Ovary (tissue), 10 donors: ENCODE measurements at places on chromosomes 16 and 17.
A peak's percentile ranks its signal among the peaks of the same experiment; 100 is the strongest.

GRCh38 chr16:11342021-11342855 is 3.0 kb upstream of the RMI2 start:
- no peak for DNase-seq

- DNase-seq = peak; percentile 6
Observed at GRCh38 chr17:74528491-74529199, 2.6 kb downstream of the CD300LB start.

DNA sequence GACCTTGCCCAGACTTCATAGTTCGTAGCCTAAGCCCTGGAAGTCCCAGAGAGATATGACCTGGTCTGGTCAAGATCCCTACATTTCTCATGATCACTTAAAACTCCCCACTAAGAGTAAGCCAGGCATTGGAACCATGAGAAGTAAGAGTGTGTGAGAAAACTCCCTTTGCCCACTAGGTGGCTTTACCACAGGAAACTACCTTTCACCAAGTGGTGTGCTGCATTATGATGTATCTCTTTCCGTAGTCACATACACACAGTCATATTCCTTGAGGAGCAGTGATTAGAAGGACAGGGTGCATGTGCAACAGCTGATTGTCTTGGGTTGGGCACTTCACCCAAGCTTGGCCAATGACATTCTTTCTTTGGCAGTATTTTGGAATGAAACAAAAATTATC is 639.3 kb downstream of the KCNJ2 start:
- DNase-seq = no peak

- no peak for DNase-seq
Observed at GRCh38 chr16:27407133-27407532, 5.2 kb downstream of the IL21R start.

DNA sequence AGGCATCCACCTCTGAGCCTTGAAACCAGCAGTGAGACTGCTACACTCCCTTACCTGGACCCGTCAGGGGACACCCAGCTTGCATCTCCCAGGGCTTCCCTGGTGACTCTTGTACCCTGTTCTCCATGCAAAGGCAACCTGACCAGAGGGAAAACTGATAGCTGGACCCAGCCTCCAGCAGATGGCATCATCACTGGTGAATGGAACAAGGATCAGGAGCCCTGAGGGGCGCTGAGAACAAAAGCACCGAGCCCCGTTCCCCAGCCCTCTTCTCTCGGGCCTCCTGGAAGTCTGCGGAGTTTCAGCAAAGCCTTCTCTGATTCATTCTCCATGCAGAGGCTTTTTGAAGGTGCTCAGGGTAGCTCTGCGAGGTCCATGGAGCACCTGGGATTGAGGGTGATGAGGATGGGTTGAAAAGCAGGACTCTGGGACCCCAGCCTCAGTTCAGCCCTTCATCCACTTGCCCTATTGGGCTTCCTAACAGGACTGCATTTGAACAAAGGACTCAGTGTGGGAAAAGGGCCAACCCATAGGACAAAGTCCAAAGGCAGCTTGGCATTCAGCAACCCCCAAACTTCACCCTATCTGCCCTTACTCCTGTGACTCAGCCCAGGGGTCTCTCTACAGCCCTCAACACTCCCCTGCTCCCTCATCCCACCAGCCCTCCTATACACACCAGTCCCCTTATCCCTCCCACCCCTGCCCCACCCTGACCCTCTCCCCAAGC is 45.0 kb upstream of the LHX1 start:
- no peak for DNase-seq

- peak; percentile 53 for DNase-seq
Observed at GRCh38 chr16:1461146-1461545, 13.7 kb downstream of the CLCN7 start.

DNA sequence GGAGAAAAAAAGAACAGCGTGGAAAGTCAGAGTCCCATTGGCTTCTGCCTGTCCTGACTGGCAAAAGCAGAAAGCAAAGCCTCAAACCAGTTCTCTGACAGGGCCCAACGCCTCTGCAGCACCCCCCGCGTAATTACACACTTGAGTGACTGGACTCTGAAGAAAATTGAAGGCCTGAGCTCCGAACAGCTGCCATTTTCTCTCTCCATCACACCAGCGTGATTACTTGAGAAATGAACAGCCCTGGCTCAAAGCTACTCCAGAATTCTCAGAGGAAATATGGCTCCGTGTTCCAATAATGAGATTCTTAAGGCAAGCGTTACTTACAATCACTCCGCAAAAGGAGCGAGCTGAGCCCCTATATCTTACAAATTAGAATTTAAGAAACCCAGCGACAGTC is 142.7 kb upstream of the C17orf78 start:
- DNase-seq = no peak

DNA sequence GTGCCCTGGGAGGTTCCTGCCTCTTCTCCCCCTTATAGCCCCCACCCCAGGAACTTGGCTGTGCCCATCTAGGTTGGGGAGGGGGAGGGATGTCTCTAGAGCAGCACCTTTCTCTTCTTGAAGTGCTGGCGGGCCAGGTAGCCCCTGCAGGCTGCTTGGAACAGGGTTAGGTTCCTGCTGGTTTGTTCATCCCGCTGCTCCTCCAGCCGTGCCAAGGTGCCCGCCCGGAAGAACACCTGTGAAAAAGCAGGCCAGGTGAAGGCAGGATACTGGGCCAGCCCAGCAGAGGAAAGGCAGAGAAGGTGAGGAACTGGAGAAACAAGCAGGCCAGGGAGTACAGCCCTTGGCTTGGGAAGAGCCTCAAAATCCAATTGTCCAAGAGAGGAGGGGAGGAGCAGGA is 56.6 kb downstream of the PIPOX start:
- DNase-seq = no peak

GRCh38 chr16:968620-969019 is 2.2 kb downstream of the LMF1 start:
- no peak for DNase-seq

DNA sequence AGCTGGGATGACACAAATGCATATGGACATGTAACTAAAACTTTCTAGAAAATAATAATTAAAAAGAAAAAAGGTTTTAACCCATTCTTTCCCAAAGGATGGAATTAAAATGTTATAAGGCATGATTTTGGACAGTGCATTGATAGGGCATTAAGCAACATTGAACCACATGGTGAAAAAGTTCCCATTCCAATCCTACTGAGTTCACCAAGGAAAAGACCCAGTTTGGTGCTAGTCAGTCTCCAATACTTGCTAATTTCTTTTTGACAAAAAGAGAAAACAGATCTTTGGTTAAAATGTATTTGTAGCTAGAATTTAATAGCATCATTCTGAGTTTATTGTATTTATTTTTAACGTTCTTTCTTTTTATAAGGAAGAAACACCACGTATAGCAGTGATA is 28.1 kb downstream of the EMP2 start:
- DNase-seq = no peak

DNA sequence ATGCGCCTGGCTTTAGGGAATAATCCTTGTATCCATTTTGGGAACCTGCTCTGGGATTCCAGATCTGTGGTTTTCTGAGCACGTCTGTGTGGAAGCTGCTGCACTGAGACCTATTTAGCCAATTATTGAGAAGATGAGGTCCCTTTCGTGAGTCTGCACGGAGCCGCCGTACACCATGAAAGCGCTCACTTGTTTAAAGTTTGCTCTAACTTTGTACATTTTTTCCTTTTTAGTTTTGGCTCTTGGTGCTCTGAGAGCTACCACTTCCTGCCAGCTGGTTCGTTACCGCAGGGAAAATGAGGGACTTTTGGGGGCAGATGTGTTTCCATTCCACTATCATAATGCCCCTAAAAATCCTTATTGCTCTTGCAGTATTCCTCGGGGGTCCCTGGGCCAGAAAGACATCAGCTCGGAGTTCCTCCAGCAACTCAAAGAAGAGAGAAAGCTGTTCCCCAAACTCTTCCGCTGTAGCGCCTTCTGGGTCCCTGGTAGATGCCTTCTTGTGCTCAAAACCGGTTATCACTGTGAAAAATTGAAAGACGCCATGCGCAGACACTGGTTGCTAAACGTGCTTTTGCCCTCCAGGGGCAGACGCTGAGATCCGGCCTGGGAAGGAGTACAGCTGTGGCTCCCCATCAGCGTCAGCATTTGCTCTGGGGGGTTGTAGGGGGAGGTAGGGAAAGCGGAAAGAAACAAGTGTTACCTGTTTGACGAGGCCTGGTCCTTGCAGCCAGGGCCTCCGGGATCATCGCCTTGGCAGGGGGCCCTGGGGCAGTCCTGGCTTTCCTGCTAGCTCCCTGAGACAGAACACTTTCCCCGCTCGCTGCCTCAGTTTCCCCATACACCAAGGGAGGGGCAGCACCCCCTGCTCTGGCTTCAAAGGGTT is 238.1 kb downstream of the MRTFB start:
- DNase-seq = no peak

DNA sequence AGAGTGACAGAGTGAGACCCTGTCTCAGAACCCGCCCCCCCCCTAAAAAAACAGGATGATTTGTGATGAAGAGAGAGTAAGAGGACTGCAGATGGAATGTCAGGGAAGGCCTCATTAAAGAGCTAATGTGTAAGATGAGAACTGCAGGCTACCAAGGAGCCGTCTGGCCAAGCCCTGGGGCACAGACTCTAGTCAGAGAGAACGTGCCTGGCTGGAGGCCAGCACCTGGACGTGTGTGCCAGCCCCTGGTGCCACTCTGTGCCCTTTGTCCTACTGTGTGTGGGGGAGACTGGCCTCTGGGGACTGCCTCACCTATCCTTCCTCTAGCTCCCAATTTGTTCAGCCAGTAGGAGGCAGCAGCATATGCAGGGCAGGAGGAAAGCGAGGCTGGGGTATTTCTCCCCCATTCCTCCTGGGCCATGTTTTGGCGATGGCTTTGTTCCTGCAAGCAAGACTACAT is 37.1 kb downstream of the KNOP1 start:
- DNase-seq = no peak

DNA sequence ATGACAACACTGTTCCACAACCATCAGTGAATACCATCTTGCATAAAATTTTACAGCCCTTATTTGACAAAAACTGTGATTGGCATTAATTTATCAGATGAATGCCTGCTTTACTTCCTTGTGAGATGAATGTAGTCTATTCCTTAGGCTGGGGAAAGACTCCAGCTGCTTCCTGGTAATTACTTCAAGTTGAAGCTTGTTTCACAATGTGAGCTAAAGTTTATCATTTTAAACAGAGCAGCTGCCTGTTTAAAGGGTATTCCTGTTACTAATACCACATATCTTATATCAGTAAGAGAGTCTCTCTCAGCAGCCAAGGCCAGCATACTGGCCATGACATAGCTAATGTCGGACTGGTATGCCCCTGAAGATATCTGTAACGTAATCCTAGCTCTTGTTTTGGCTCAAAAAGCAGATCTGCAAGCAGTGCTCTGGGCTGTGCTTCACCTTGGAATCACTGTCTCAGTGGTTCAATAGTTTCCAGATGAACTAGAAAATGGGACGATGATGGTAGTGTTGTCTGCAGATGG is 13.2 kb upstream of the ARL2BP start:
- DNase-seq = no peak

DNA sequence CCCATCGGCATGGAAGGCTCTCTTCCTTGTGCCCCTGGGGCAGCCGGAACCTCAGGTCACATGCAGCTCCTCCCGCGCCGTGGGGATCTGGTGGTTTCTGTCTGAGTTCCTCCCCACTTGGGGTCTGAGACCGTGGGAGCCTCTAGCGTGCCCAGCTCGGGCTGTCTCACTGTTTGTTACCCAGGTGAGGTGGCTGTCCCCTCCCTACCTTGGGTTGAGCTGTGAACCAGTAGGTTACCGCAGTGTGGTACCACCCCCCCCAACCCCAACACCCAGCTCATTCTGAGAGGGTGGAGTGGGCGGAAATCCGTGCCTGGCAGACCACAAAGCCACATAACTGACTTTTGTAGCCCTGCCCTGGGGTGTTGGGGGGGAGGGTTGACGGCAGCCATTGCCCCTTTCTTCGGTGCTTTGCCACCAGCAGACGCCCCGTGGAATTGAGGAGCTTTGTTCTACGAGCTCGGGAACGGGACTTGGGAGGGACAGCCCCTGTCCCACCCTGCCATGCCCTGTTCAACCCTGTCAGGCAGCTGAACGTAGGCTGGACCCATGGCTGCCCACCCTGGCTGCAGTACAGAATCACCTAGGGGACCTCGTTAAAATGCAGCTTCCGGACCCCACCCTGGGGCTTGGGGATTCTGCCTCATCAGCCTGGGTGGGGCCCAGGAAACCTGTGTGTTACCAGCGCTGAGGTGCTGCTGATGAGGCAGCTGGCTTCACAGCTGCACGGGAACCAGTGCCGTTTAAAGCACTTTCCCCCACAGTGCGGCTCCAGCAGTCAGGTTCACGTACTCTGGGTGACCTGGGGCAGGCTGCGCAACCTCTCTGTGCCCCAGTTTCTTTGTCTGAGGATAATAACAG is 18.5 kb downstream of the RAP1GAP2 start:
- DNase-seq = no peak

- no peak for DNase-seq
Observed at GRCh38 chr16:73412416-73412815, 364.5 kb upstream of the ZFHX3 start.
